Caki2 (cell line): ENCODE measurements at places on chromosomes 7 and 10. TPM values are rescaled to one million over a fixed set of nuclear protein-coding genes. Genes with fewer than 3 reads are reported as not detected.

The STEAP4 gene
- total RNA-seq, result not detected in 2 replicates

The PITX3 gene
- total RNA-seq, result not detected in 2 replicates

The GPR26 gene
- not detected in 2 replicates for total RNA-seq

The PODXL gene
- 0.61 and 3.6 TPM in 2 replicates for total RNA-seq

The DENND2A gene
- total RNA-seq, result 0.34 and 0.75 TPM in 2 replicates

The NKX1-2 gene
- total RNA-seq, result not detected in 2 replicates

The FAM24B gene
- 0.64 and 2.5 TPM in 2 replicates for total RNA-seq

The MALRD1 gene
- not detected in 2 replicates for total RNA-seq

The MAGI2 gene
- 0.84 and 1.5 TPM in 2 replicates for total RNA-seq

The MYL10 gene
- total RNA-seq, result not detected in 2 replicates

The CYP2C9 gene
- total RNA-seq, result not detected in 2 replicates

The ELN gene
- 0.27 TPM in 1 of 2 replicates, not detected in the other for total RNA-seq

The SMO gene
- total RNA-seq, result 47.7 and 62.3 TPM in 2 replicates

The TMEM168 gene
- 4.5 and 18.2 TPM in 2 replicates for total RNA-seq

The IGFBP3 gene
- 354 and 370 TPM in 2 replicates for total RNA-seq

The C10orf105 gene
- total RNA-seq, result not detected in 2 replicates

The EIF3B gene
- 202 and 205 TPM in 2 replicates for total RNA-seq

The CLRN3 gene
- total RNA-seq, result not detected in 2 replicates

The SLC29A3 gene
- total RNA-seq, result 0.41 and 3.9 TPM in 2 replicates

The CYP26A1 gene
- total RNA-seq, result not detected in 2 replicates

The DRGX gene
- total RNA-seq, result not detected in 2 replicates

The SLC26A3 gene
- not detected in 2 replicates for total RNA-seq

The ASB4 gene
- not detected in 2 replicates for total RNA-seq

The CUL2 gene
- 10.4 and 14.9 TPM in 2 replicates for total RNA-seq

The ABCC2 gene
- 64.4 and 68.4 TPM in 2 replicates for total RNA-seq

The UNCX gene
- total RNA-seq, result not detected in 2 replicates

The PNLIPRP3 gene
- not detected in 2 replicates for total RNA-seq

The PPP1R17 gene
- not detected in 2 replicates for total RNA-seq

The LIPF gene
- not detected in 2 replicates for total RNA-seq

The NT5C2 gene
- total RNA-seq, result 24.6 and 30.0 TPM in 2 replicates

The TMEM178B gene
- 9.5 and 15.9 TPM in 2 replicates for total RNA-seq

The FRA10AC1 gene
- 0.67 and 3.9 TPM in 2 replicates for total RNA-seq

The ACTL6B gene
- total RNA-seq, result not detected in 2 replicates

The NEURL1 gene
- total RNA-seq, result not detected in 2 replicates

The RADIL gene
- 2.2 TPM in 1 of 2 replicates, not detected in the other for total RNA-seq

The NANOS1 gene
- 22.5 and 27.9 TPM in 2 replicates for total RNA-seq

The PDZD7 gene
- total RNA-seq, result 0.51 and 5.3 TPM in 2 replicates

The CAV2 gene
- 191 and 199 TPM in 2 replicates for total RNA-seq

The HOXA9 gene
- total RNA-seq, result 46.9 and 62.2 TPM in 2 replicates

The CPVL gene
- not detected in 2 replicates for total RNA-seq

The NUTM2B gene
- total RNA-seq, result 0.35 and 1.5 TPM in 2 replicates

The CAPZA2 gene
- total RNA-seq, result 167 and 214 TPM in 2 replicates

The MRC1 gene
- not detected in 2 replicates for total RNA-seq

The SNX10 gene
- total RNA-seq, result 17.9 and 24.4 TPM in 2 replicates

The C10orf67 gene
- 0.07 and 0.14 TPM in 2 replicates for total RNA-seq

The EVX1 gene
- total RNA-seq, result not detected in 2 replicates

The CYP3A5 gene
- total RNA-seq, result 0.49 and 6.0 TPM in 2 replicates

The LSM8 gene
- 38.0 and 321 TPM in 2 replicates for total RNA-seq

The DCLRE1A gene
- 7.6 and 8.3 TPM in 2 replicates for total RNA-seq

The FOXL3 gene
- not detected in 2 replicates for total RNA-seq

The ZNF438 gene
- 2.1 and 2.6 TPM in 2 replicates for total RNA-seq

The OPN1SW gene
- total RNA-seq, result not detected in 2 replicates

The GNGT1 gene
- total RNA-seq, result not detected in 2 replicates
